ENCODE measurements at places on chromosomes 12 and 14.
A peak's percentile ranks its signal among the peaks of the same experiment; 100 is the strongest.

DNA sequence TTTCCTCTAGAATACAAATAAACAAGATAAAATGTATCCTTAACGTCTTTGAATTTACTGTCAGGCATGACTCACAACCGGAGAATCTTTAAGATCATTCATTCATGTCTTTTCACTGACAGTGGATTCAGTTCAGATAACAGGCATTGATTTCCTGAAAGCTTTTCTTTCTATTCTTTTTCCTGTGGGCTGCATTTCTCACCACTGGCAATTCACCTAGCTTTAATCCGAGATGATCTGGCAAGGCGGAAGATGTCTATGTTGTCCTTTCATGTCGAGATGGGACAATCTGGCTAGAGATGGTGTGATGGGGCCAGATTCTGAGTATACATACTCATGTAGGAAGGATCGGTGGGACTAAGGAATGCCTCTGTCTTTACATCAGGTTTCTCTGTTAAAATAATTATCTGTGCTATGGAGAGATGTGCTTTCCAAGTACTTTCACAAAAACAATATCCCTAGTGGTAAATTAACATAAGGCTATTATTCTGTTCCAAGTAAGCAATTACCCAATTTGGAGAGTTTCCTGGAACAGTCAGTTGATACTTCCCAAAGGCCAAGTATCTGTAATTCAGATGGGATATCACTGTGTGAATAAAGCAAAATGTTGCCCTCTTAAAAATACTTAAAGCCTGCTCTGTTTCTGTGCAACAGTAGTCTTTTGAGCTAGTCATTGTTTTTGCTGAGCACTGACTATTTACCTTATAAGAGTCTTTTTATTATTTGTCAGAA, 17.8 kb downstream of the ACSS3 start:
- no peak overlapping the region for H3K27ac ChIP-seq
- H3K4me3 ChIP-seq: no peak overlapping the region
- no peaks in the 10 kb centered on the region for H3K27me3 ChIP-seq
- DNase-seq: no peak

- H3K4me1 ChIP-seq: 0 out of 2 replicates have a peak, but pooled peaks cover under 1% of the 10 kb centered on the region
- no peak overlapping the region for H3K4me3 ChIP-seq
- H3K27me3 ChIP-seq: no peaks in the 10 kb centered on the region
- H3K36me3 ChIP-seq: no peaks in the 10 kb centered on the region
- DNase-seq: no peak
- no peak overlapping the region for H3K27ac ChIP-seq
These were observed 158.9 kb upstream of the PLEKHA5 start for GRCh38 chr12:18970603-18971002.

GRCh38 chr12:127555071-127555470, 711.9 kb upstream of the TMEM132C start:
- H3K4me1 ChIP-seq: no peaks in the 10 kb centered on the region
- no peaks in the 10 kb centered on the region for H3K36me3 ChIP-seq
- no peak overlapping the region for H3K27ac ChIP-seq

- DNase-seq: no peak
- H3K27ac ChIP-seq: no peak overlapping the region
- H3K4me1 ChIP-seq: peaks cover 5% of the 10 kb centered on the region
- no peak overlapping the region for H3K4me3 ChIP-seq
- H3K27me3 ChIP-seq: no peaks in the 10 kb centered on the region
These were observed 282.0 kb downstream of the ERC1 start for GRCh38 chr12:1273051-1273450.

DNA sequence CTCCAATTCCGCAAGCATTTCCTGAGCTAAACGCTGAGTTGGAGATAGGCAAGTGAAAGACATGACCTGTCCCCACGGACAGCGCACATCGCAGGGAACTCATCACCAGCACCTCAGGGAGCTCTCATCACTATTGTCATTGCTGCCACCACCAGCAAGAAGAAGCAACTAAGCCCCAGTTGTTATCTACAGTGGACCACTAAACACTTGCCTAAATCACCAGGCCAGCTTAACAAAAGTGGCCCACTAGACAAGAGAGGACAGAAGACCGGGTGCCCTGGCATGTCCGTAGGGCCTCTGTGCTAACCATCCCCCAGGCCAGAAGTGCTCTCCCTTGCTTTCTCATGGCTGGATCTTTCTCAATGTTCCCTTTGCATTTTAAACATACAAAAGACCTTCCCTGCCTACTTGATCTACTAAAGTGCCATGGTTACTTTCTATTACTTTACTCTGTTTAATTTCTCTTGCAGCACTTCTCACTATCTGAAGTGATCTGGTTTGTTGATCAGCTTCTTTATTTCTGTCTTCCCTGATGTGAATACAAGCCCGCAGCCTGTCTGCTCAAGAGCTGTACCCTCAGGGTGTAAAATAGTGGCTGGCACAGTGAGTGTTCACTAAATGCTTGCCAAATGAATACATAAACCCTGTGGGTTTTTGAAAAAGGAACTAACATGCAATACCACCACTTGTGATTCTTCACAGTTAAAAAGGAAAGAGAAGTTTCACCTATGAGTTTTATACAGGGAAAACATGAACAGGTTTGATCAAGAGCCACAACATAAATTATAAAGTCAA, 60.9 kb upstream of the RFLNA start:
- peaks cover 64% of the 10 kb centered on the region for H3K4me1 ChIP-seq
- peak overlapping the region; percentile 80 for H3K27ac ChIP-seq
- DNase-seq: no peak
- no peaks in the 10 kb centered on the region for H3K36me3 ChIP-seq

DNA sequence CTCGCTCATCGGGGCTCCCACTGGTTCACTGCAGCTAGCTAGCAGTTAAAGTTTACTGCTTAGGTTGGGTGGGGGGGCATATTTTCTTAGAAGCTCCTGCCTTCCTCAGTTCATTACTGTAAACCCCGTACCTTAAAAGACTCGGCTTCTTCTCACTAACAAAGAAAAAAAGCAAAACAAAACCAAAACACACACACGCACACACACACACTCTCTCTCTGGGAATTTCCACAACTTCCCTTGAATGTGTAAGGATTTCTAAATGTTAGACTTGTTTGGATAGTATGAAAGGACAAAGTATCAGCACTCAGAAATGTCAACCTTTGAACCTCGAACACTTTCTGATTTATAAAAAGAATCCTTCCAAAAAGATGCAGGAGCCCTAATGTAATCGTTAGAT, 927 bp downstream of the PTHLH start:
- no peak overlapping the region for H3K27ac ChIP-seq
- no peak for DNase-seq
- H3K36me3 ChIP-seq: no peaks in the 10 kb centered on the region
- H3K4me3 ChIP-seq: no peak overlapping the region

GRCh38 chr14:103356024-103356682, 22.1 kb downstream of the EIF5 start:
- no peaks in the 10 kb centered on the region for H3K36me3 ChIP-seq
- no peak overlapping the region for H3K27ac ChIP-seq
- no peaks in the 10 kb centered on the region for H3K27me3 ChIP-seq
- no peak for DNase-seq
- H3K4me1 ChIP-seq: no peaks in the 10 kb centered on the region

- no peaks in the 10 kb centered on the region for H3K27me3 ChIP-seq
- H3K4me1 ChIP-seq: peaks cover 10% of the 10 kb centered on the region
- H3K4me3 ChIP-seq: no peak overlapping the region
- H3K27ac ChIP-seq: no peak overlapping the region
These were observed 2.5 kb downstream of the PPP1R12A start for GRCh38 chr12:79932357-79932756.

- H3K4me3 ChIP-seq: no peak overlapping the region
- H3K27ac ChIP-seq: no peak overlapping the region
These were observed 22.3 kb upstream of the PWP1 start for GRCh38 chr12:107663277-107663676.

DNA sequence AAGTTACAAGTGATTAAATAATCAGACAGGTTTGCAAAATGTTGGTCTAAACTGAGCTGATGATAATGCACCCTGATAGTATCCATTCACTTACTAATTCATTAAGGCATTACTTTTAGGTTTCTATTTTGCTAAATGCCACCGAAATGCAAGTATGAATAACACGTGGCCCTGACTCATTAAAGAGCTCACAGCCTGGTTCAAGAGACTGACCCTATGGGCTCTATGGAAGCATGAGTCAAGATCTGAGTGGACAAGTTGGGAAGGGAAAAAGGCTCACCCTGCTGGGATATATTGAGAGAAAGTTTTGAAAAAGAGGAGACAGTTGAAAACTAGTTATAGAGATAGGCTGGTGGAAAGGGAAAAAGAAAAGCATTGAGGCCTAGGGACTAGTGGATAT, 14.8 kb upstream of the LRRC9 start:
- no peak overlapping the region for H3K27ac ChIP-seq
- H3K4me1 ChIP-seq: no peaks in the 10 kb centered on the region
- no peaks in the 10 kb centered on the region for H3K36me3 ChIP-seq
- no peak overlapping the region for H3K4me3 ChIP-seq

DNA sequence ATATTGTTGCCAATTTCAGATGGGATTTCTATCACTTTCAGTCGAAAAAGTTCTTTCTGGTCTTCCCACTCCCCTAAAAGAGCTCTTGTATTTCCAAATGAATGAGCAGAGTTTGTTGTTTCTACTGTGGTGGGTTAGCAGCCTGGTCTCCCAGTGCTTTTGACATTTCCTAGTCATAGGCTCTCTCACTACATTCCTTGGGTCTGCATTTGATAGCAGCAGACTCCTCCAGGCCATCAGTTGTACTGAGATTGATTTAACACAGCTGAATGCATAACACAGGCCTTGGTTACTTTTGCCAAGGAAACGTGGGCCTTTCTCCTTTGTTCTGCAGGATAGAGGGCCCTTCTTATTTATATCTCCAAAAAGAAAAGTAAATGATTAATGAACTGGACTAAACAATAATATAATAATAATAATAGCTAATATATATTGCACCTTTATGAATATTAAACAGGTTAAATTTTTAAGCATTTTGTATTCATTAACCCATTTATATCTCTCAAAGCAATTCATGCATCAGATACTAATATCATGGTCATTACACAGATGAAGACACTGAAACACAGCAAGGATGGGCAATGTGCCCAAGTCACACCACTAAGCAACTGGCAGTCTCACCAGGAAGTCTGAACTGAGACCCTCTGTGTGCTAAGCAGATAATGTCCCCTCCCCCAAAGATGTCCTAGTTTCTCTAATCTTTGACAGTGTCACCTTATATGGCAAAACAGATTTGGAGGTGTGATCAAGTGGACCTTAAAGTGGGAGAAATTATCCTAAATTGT, 1579.2 kb downstream of the AACS start:
- no peaks in the 10 kb centered on the region for H3K27me3 ChIP-seq
- no peak for DNase-seq
- no peaks in the 10 kb centered on the region for H3K4me1 ChIP-seq
- H3K27ac ChIP-seq: no peak overlapping the region

- peaks cover 7% of the 10 kb centered on the region for H3K4me1 ChIP-seq
- no peaks in the 10 kb centered on the region for H3K36me3 ChIP-seq
- no peak overlapping the region for H3K4me3 ChIP-seq
- no peak for DNase-seq
- no peak overlapping the region for H3K27ac ChIP-seq
- no peaks in the 10 kb centered on the region for H3K27me3 ChIP-seq
These were observed 68.8 kb downstream of the RPL10L start for GRCh38 chr14:46582826-46583225.

GRCh38 chr12:2646341-2646740, 148.4 kb upstream of the FKBP4 start:
- H3K4me1 ChIP-seq: no peaks in the 10 kb centered on the region
- H3K4me3 ChIP-seq: no peak overlapping the region
- H3K27me3 ChIP-seq: no peaks in the 10 kb centered on the region
- H3K27ac ChIP-seq: no peak overlapping the region

GRCh38 chr14:99768381-99768780, 24.8 kb upstream of the EML1 start:
- no peaks in the 10 kb centered on the region for H3K27me3 ChIP-seq
- no peaks in the 10 kb centered on the region for H3K36me3 ChIP-seq
- H3K4me1 ChIP-seq: no peaks in the 10 kb centered on the region
- no peak overlapping the region for H3K27ac ChIP-seq
- H3K4me3 ChIP-seq: no peak overlapping the region

DNA sequence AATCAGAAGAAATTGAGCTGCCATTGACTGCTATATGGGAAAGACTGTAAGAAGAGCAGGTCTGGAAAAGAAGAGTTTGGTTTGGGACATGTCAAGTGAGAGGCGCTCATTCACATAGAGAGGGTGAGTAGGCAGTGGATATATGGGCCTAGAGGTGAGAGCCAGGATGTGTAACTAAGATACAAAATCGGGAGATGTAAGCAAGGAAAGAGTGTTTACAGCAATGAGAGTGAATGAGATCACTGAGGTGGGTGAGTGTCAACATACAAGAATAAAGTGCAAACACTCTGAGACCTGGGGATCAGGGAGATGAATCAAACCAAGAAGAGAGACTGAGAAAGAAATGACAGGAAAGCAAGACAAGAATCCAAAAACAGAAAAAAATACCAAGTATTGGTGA, 58.0 kb upstream of the RTRAF start:
- no peaks in the 10 kb centered on the region for H3K36me3 ChIP-seq
- no peak overlapping the region for H3K4me3 ChIP-seq
- H3K4me1 ChIP-seq: no peaks in the 10 kb centered on the region
- no peaks in the 10 kb centered on the region for H3K27me3 ChIP-seq

DNA sequence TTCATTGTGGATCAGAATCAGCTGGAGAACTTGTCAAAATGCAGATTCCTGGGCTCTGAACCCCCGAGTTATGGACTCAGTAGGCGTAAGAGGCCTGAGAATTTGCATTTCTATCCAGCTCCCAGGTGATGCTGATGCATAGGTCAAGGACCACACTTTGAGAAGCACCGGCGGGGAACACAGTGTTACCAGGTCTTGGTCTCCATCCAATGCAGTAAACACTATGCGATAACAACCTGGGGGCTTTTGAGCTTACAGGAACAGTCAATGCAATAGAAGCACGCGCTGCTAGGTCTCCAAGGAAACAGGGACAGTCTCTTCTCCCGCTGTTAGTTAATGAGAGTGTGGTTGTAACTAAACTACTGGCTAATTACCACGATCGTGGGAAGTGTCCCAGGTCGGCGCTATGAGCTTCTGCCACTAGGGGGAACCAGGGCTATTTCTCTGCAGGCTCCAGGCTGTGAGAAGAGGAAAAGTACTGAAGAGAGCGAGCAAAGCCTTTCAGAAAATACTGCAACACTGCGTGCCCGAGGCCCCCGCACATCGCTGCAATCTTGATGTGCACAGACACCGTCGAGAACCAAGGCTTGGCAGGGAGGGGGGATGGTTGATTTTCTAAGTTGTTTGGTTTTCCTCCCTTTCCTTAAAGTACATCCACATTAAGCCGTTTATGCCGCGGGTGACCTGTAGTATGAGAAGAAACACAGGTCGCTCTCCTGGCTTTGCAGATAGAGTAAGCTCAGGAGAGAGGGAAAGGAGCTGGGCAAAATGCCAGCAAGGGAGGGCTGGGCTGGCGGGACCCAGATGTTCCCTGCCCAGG, 52.0 kb upstream of the KCNA1 start:
- 0 out of 2 replicates have a peak, but pooled peaks cover 3% of the 10 kb centered on the region for H3K4me1 ChIP-seq
- DNase-seq: peak; percentile 74
